ENCODE measurements at places on chromosomes 6 and 20.

DNA sequence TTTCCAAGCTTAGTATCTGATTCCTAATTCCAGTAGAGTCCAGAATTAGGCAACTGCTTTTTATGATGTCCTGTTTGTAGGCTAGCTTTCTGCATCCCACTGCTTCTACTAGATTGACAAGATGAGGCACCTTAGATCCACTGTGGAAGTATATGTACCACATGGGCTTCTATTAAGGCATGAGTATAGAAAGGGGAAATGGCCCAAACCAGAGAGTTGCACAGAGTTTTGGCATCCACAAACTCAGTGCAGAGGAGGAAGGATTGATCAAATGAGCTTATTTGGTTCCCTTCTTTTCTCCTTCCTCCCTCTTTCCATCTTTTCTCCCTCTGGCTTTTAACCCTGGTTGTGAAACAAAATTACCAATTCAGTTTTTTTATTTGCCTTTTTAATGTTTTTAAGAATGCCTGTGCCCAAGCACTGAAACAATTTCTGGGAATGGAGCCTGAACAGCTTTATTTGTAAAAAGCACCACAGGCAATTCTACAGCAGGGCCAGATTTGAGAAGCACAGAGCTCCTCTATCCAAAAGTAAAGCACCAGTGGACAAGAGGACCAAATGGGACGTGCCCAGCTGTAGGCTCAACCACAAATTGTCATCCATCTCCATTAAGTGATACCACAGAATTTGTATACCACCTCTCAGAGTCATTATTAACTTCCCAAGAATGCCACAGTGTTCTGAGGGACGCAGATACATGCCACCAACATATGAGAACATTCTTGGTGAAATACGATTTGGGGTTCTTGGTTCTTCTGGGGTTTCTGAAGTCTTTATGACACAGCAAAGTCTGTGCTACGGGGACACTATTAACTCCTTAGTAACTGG is 969.1 kb downstream of the KIF16B start:
- no peak for DNase-seq

GRCh38 chr20:62792182-62792939 is 3.9 kb upstream of the MRGBP start:
- no peak for DNase-seq

GRCh38 chr6:37840143-37840939 is 20.8 kb downstream of the ZFAND3 start:
- no peak for DNase-seq

DNA sequence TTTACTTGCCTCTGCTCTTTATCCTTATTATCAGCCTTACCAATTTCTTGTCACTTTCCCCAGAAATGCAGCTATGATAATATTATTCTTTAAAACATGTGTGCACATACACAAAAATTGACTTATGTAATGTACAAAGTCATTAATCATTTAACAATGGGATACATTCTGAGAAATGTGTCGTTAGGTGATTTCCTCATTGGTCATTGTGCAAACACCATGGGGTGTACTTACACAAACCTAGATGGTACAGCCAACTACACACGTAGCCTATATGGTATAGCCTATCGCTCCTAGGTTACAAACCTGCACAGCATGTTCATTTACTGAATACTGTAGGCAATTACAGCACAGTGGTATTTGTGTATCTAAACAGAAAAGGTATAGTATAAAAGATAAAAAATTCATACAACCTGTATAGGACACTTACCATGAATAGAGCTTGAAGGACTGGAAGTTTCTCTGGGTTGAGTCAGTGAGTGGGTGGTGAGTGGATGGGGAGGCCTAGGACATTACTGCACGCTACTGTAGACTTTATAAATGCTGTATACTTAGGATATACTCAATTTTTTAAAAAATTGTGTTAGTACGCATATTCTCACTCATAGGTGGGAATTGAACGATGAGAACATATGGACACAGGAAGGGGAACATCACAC is 56.9 kb downstream of the HIVEP1 start:
- DNase-seq = no peak

DNA sequence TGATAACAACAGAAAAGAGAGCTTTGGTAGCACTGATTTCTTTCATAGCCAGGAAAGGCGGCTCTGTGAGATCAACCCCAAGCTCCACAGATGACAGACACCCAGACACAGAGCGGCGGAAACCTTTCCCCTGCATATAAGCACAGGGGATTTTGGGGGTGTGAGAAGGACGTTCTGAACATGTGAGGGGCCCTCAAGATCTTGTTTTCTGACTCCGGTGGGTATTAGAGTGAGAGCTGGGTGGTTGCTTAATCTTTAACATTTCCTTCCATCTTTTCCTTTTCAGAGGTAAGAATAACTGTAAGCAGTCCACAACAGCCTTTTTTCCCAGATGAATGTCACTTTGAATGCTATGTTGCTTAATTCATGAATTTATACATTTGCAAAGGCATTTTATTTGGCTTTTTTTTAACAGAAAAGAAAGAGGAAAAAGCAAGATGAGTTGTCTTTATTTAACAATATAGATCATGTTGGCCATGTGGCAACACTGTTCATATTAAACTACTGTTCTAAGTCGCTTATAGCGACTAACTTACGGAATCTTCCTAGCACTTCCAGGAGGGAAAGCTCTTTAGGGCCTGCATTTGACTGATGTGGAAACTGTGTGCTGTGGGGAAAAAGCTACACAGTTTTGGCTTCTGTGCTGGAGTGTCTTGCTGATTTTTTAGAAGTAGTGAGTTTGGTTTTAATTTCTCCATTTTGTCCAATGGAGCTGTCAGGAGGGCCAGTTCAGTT is 80.5 kb upstream of the NAA20 start:
- no peak for DNase-seq

- no peak for DNase-seq
Measured at GRCh38 chr20:52676283-52676995, 295.7 kb upstream of the TSHZ2 start.

DNA sequence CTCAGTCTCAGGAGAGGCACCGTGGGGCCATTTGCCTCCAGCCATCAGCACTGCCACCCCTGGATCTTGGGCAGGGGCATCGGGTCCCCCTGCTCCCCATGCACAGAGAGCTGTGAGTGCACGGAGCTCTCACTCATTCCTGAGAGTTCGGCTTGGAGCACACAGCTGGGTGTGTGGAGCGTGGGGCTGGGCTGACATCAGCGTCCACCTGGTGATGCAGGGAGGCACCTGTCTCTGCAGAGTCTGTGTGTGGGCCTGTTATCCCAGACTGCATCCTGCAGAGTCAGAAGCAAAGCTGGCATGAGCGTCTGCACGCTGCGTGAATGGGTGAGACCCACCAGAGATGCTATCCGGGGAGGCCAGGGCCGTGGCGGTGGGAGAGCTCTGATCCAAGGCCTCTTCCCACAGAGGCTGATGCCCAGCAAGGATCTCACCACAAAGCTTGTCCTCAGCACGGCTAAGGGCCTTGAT is 248.8 kb upstream of the AFDN start:
- no peak for DNase-seq

GRCh38 chr6:8027965-8028651 is 36.1 kb downstream of the BLOC1S5 start:
- DNase-seq = no peak

DNA sequence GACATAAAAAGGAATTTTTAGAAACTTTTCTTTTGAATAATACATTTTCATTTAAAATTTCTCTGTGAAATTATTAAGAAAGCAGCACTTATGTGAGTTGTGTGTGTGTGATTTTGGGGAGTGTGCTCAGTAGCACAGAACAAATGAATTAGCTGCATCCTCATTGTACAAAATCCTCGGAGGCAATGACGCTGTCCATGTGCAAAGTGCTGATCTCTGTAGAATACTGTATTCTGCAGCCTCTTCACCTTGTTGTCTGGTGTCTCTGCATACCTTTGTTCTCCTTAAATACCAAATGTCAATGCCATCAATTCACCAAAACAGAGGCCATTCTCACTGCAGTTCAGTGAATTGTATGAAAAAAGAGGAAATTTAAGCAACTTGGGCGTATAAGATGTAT is 838.4 kb downstream of the QKI start:
- no peak for DNase-seq

GRCh38 chr6:98137391-98137790 is 697.0 kb upstream of the POU3F2 start:
- DNase-seq = no peak

GRCh38 chr6:33199687-33200218 is 712 bp downstream of the RXRB start:
- no peak for DNase-seq

GRCh38 chr6:132962936-132963868 is 148.8 kb downstream of the RPS12 start:
- DNase-seq = peak; percentile 30

GRCh38 chr20:48196486-48196885 is 411.2 kb upstream of the SULF2 start:
- no peak for DNase-seq

- DNase-seq = no peak
Measured at GRCh38 chr6:126550323-126550722, 210.4 kb downstream of the CENPW start.

DNA sequence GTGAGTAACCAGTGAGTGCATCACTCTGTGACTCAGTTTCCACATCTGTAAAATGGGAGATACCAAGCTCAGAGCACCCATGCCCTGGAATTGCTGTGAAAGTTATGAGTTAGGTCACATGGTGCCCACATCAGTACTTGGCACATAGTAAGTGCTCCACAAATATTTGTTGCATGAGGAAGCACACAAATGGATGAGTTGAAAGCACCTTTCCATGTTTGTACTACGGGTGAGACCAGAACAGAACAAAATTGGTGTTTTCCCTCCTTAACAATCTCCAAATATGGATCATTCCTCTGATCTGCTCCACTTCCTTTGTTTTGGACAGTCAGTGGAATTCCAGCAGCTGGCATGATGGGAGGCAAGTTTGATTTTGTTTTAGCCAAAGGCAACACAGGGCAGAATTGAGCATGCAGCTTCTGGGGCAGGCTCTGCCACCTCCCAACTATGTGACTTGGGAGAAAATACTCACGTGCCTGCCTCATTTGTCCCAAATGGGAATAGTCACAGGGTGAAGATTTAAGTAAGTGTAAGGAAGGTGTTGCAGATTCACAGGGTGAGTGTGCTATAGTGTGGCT is 503.7 kb upstream of the SULF2 start:
- no peak for DNase-seq

GRCh38 chr6:28208111-28208659 is 16.9 kb upstream of the ZSCAN9 start:
- no peak for DNase-seq

- no peak for DNase-seq
Measured at GRCh38 chr20:23138226-23138625, 52.1 kb upstream of the CD93 start.

GRCh38 chr20:8124639-8125038 is 7.4 kb upstream of the PLCB1 start:
- no peak for DNase-seq

DNA sequence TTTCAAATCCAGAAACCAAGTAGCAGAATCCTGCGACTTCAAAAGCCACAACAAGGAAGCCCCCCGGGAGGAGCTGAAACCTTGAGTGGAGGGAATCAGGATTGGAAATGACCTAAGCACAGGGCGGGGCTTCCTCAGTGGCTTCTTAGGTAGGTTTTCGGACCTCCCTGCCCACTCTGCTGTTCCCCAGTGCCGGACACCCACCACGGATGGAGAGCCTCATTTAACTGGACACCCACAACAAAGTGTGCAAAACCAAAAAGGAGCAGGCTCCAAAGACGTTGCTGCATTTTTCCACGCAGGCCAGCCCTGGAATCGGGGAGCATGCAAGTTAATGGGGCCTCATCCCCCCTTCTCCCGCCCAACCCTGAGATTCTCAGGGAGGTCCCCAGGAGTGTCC is 144.4 kb downstream of the NFATC2 start:
- DNase-seq = no peak

- no peak for DNase-seq
Measured at GRCh38 chr6:33251395-33252012, 20.2 kb downstream of the VPS52 start.

GRCh38 chr20:1265226-1265915 is 723 bp upstream of the SNPH start:
- no peak for DNase-seq

GRCh38 chr20:14860410-14860814 is 523.0 kb upstream of the FLRT3 start:
- no peak for DNase-seq

DNA sequence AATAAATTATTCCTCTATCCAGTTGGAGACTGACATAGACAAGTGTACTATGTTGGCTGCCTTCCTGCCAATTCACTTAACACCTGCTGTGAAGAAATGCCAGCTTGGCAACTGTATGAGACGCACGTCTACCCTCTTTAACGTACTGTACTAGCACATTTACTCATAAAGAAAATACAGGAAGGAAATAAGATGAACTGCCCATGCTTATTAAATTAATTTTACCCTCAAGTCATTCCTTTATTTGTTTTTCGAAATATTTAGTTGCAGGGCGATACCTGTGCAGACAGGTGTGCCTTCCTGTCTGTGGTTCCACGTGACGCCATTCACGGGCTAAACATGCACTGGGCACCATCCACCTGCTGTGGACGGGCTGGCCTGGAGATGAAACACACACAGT is 52.0 kb downstream of the PSMG4 start:
- DNase-seq = no peak

DNA sequence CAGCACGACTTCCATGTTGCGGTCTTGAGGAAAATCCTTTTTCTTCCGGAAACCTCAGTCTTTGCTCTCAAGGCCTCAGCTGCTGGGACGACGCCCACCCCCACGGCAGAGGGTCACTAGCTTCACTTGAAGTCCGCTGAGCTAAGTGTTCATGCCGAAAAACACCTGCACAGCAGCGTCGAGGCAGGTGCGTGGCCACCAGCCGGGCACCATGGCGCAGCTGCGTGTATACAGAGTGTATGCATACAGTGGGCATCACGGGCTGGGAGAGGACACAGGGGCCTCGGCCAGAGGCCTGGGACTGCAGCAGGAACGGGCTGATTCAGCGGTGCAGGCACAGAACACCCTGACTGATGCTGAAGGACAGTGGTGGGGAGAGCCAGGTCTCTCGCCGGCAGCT is 20.1 kb downstream of the KCNQ2 start:
- DNase-seq = no peak

GRCh38 chr6:164928728-164929407 is 380.5 kb downstream of the C6orf118 start:
- no peak for DNase-seq

GRCh38 chr20:44580581-44581268 is 1.7 kb upstream of the PKIG start:
- no peak for DNase-seq

DNA sequence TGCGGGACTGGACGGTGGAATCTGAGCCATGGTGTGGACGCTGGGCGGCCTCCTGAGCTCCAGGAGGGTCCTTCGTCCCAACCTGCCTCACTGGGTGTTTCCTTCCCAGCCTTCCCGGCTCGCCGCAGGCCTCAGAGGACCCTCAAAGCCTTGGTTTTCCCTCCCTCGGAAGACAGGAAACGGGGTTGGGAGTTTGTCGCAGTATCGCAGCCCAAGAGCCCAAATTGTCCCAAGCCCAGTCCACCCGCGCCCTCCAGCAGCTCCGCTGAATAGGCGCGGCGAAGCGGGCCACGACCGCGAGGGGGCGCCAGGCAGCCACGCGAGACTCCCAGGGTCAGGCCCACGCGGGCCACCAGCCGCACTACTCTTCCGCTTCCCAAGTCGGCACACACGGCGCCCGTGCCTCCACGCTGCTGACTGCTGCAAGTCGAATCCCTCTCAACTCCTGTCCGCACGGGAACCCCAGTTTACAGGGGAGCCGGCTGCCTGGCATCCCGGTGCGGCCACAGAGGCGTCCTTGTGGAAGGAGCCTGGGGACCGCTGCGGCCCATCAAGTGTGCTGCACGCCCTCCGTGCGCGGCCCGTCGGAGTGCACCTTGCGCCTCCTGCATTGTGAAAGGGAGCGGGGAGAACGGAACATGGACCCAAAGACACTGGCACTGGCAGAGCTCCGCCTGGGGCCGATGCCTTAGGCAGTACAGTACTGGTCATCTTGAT is 40.4 kb upstream of the HMGA1 start:
- DNase-seq = no peak

GRCh38 chr6:37809197-37809543 is 10.4 kb upstream of the ZFAND3 start:
- DNase-seq = no peak

Measured in retinal pigment epithelial cell (primary cell).